ENCODE measurements at places on chromosomes 13 and 19.

DNA sequence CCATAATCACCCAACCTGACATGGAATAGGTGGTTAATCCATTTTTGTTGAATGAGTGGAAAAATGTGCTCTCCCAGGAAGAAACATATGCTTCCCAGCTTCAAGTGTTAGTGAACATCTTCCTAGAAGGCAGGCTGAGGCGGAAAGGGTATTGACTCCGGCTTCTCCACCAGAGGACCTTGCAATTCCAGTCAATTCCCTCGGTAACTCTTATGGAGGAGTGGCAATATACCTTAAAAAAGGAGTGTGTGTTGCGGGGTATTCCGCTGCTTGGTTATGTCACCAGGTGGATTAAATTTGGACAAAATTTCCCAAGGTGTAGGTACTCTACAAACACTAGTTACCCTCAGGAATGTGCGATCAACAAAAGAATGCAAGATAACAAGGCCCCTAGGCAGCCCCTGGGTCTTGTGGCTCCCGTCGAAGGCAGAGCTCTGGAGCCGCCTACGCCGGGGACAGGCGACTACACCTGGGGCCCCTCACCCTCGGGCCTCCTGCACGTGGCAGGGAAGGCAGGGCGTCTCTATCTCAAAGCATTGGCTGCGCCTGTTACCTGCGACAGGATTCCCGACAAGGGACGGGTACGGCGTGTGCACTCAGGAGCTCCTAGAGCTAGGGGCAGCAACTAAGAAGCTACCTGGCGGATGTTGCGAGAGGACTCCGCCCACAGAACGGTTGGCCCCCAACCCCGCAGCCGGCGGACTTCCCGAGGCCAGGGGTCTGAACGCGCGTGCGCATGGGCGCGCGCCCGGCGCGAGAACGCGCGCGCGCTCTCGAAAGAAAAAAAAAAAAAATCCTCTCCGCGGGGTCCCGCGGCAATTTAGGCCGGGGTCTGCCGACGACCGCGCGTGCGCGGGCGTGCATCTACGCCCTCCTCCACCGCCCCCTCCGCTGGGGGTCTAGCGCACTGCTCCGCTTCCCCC, at the start of gene WDR87:
Gene WDR87, minus strand, starts transcription at position 649 of the 923 bp plus-strand sequence. CDS start 8,355 bp downstream, outside the sequence.
- peak; percentile 48 for DNase-seq

DNA sequence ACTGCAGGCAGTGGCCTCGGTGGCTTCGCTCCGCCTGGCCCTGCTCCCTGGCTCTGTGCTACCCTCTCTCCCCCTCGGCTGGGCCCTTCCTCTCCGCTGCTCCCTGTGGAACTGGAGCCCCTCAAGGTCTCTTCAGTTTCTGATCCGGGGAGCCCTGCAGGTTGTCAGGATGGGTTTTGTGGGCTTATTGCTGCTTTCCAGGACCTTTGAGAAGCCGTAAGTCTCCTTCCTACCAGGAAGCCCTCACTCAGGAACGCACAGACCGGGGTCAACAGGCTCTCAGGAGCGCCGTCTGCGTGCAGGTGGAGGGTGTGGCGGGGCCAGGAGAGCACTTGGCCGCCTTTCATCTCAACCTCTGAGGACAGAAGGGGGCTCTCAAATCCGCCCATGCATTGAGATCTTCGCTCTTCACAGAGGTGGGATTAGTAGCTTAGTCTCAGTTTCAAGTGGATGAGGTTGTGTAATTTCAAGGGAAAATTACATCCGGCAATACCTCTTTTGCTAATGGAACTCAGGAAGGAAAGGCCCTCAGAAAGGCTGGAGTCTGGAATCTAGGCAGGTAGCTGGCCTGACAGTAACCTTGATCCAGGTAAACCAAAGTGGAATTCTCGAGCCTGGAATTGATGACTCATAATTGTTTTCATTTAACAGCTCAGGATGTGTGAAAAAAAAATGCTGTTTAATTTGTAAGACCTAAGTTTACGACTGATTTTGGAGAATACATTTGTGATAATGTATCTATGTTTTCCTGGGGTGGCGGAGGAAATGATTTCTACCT, 102.0 kb downstream of the ATP11A start:
- DNase-seq: no peak

- no peak for DNase-seq
Measured at GRCh38 chr13:22647156-22647850, 533.5 kb upstream of the SGCG start.

GRCh38 chr13:49410477-49410876, 33.4 kb downstream of the CAB39L start:
- DNase-seq: no peak

- DNase-seq: no peak
Measured at GRCh38 chr19:7965921-7966665, 22.6 kb upstream of the TIMM44 start.

DNA sequence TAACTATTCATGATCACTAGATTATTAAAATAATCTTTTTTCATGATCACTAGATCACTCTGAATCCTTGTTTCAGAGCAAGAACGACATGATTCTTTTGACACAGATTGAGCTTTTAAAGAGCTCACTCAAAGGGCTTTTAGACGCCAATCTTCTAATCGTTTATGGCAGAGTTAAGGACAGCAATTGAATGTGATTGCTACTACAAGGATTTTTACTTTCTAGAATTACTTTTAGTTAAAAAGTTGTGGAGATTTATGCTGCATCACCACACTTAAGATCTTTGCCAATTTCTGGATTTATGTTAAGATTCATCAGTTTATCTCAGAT, 1.3 kb downstream of the EXOSC8 start:
- no peak for DNase-seq

GRCh38 chr19:21322528-21322927, 6.7 kb downstream of the ZNF708 start:
- DNase-seq: no peak

GRCh38 chr19:44573627-44574026, 39.7 kb upstream of the IGSF23 start:
- no peak for DNase-seq

- DNase-seq: no peak
Measured at GRCh38 chr13:47027780-47028437, 131.1 kb upstream of the HTR2A start.

- no peak for DNase-seq
Measured at GRCh38 chr13:70923863-70924752, 815.9 kb upstream of the KLHL1 start.

DNA sequence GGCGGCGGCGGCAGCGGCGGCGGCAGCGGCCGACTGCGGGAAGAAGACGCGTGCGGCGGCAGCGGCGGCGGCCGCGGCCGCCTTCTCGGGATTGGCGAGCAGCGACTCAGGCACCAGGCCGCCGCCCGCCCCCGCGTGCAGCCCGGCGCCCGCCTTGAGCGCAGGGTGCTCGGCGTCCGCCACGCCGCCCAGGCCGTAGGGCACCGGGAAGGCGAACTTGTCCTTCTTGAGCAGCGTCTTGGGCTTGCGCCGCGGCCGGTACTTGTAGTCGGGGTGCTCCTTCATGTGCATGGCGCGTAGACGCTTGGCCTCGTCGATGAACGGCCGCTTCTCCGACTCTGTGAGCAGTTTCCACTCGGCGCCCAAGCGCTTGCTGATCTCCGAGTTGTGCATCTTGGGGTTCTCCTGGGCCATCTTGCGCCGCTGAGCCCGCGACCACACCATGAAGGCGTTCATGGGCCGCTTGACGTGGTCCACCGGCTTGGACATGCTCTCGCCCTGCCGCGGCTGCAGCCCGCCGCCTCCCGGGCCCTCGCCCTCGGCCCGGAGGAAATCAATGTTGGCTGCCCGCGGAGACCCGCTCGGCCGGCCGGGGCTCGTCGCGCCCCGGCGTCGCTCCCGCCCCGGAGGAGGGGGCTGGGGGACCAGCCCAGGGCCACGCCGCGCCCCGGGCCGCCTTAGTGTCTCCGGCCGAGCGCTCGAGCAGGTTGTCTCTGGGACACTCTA, 621 bp downstream of the SOX21 start:
- no peak for DNase-seq

- no peak for DNase-seq
Measured at GRCh38 chr19:4498694-4499093, 19.6 kb downstream of the PLIN4 start.

- DNase-seq: no peak
Measured at GRCh38 chr13:41552031-41552430, 94.7 kb downstream of the RGCC start.

DNA sequence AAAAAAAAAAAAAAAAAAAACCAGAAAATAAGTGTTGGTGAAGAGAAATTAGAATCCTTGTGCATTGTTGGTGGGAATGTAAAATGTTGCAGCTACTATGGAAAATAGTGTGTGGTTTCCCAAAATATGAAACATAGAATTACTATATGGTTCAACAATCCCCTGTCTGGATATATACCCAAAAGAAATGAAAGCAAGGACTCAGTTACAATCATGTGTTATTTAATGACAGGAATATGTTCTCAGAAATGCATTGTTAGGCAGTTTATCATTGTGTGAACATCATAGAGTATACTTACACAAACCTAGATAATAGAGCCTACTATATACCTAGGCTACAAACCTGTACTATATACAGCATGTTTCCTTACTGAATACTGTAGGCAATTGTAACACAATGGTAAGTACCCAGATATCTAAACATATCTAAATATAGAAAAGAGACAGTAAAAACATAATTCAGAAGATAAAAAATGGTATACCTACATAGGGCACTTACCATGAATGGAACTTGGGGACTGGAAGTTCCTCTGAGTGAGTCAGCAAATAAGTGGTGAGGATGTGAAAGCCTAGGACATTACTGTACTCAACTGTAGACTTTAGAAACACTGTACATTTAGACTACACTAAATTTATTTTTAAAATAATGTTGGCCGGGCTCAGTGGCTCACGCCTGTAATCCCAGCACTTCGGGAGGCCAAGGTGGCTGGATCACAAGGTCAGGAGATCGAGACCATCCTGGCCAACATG, 25.7 kb upstream of the SLC7A1 start:
- no peak for DNase-seq

GRCh38 chr19:51387924-51388389, at the start of gene LIM2:
LIM2 (minus strand) TSS chr19:51387974; CDS start chr19:51387443, 531 bp downstream.
- no peak for DNase-seq

- no peak for DNase-seq
Measured at GRCh38 chr19:16075430-16076153, 703 bp upstream of the TPM4 start.

GRCh38 chr19:11504502-11505031, 1.1 kb downstream of the ZNF653 start:
- DNase-seq: no peak

GRCh38 chr19:55156202-55157063, 1.1 kb downstream of the TNNI3 start:
- DNase-seq: no peak

DNA sequence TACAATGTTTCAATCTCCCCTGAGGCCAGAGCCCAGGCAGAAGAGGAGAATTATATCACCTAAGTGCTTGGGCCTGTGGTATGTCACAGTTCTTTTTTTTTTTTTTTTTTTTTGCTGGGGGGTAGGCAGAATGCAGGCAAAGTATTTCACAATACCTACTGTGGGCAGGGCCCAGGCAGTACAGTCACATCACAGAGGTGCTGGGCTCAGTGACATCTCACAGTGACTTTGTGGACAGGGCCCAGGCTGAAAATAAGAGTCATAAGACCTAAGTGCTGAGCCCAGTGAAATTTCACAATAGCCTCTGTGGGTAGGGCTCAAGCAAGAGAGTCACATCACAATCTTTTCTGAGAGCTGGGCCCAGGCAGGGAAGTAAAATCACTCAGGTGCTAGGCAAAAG, 15.9 kb upstream of the ZNF208 start:
- DNase-seq: no peak

DNA sequence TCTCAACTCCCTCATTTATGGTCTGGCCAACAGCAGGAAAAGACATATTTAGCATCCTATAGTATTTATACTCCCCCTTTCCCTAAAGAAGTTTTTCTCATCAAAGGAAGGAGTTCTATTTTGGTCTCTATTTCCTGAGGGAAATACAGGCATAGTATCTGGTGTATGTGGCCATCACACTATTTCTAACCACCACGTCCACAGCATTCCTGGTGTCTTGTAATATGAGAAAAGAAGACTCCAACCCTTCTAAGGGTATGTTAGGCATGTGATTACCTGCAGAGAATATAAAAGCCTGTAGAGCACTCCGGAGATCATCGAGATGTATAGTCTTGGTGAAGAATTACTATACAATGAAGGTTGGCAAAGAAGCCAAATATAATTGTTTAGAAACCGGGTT, 137.4 kb downstream of the VWA8 start:
- DNase-seq: no peak

DNA sequence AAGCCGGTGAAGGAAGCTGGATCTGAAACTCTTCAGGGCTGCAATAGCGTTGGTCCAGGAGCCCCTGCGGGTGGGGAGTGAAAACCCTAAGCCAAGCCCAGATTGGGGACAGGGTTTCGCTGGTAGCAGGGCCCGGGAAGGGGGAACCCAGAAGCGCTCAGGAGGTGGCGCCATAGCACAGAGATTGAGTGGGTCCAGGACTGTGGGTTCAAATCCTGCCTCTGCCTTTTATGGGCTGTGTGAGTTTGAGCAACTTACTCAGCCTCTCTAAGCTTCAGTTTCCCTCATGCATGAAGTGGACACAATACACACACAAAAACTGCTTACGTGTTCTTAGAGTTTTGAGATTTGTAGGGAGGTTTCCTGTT, 8.3 kb upstream of the SYCN start:
- no peak for DNase-seq
